ENCODE measurements at places on chromosomes 2 and 18. TPM values are rescaled to one million over a fixed set of nuclear protein-coding genes. Genes with fewer than 3 reads are reported as not detected.

WNT10A gene
- total RNA-seq, result not detected

DNA sequence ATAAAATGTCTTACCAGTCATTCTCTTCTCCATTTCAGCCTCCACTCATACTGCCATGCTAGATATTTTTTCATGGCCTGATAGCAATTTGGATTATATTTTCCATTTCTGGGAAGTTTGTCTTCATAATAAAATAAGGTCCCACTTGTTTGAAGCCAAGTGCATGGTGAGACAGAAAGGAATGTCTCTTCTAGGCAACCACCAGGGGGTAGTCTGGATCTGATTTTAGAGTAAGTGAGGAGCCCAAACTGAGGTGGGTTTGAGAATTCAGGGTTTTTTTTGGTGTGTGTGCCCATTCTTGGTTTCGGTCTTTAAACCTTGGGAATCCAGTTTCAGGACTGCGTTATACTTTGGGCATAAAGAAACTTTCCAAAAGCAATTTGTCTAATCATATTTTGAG is 315.5 kb downstream of the RPRM start:
- DNase-seq, result peak; percentile 19

- no peak for DNase-seq
These were observed 33.7 kb downstream of the FASTKD2 start for GRCh38 chr2:206799083-206799482.

DNA sequence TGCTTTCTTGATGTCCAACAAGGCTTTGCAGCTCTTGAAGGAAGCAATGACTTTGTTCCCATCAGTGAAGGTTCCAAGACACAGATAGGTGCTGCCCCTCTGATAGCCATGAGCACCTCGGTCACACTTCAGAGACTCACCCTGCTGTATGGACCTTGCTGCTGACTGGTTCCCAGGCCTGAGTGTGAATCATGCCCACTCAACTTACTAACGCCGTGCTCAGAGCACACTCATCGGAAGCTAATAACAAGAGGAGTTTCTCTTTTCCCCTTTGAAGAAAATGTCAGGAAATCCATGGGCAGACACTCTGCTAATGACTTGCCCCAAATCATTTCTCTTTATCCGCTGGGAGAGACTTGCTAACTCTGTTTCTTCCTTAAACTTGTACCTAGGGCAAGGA is 83.8 kb upstream of the ARL4C start:
- DNase-seq, result no peak

DNA sequence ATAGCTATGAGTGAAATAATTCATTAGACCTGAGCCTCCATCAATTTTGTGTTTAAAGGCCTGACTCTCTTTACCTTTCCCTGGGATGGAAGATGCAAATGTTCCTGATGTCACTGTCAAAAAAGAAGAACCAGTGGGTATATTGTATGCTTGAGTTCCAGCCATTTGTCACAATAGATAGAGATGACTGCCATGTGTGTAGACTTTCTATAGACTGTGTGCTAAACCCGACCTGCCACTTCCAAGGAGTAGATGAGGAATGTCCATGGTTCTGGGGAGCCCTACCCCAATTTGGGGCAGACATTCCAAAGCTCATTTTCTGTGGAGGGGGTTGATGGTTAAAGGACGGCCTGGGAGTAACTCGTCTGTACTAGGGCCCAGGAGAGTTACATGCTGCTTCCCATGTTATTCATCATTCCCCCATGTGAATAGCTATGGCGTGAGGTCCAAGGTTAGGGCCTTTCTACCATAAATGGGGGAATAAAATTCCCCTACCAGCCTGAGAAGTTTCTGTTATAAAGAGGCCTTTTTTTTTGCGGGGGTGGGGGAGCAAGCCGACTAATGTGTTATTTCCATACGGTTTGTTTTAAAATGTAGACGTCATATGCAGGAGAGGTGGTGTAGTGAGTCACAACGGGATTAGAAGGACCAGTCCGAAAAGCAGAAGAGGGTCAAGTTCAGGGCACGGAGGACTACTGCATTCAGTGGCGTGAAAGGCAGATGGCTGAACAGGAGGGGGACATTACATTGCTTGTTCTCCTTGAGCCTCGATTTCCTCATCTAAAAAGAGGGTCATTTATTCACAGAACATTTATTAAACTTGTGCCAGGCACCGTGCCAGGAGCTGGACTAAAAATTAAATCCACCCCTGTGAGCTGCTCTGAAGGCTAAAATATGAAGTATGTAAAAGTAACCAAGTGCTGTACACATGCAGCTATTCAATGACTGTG is 24.0 kb downstream of the IL1B start:
- DNase-seq, result no peak

- peak; percentile 35 for DNase-seq
These were observed 425 bp downstream of the ASB3 start for GRCh38 chr2:53786352-53786704.

Measured in uterus (tissue), 4 donors.